ENCODE measurements at places on chromosomes 2 and 18. TPM values are rescaled to one million over a fixed set of nuclear protein-coding genes. Genes with fewer than 3 reads are reported as not detected.

Gene CHRNG
- 2.0 TPM for total RNA-seq

Gene PROKR1
- 3.1 TPM for total RNA-seq

Gene NOSTRIN
- 8.8 TPM for total RNA-seq

Gene UGT1A7
- total RNA-seq = not detected

Gene ADAM23
- total RNA-seq = 9.5 TPM

Gene CYBRD1
- 119 TPM for total RNA-seq

Gene ACOXL
- 0.16 TPM for total RNA-seq

Gene SAP130
- 8.7 TPM for total RNA-seq

Gene SULT1C2
- total RNA-seq = 3.9 TPM

Gene NAB1
- total RNA-seq = 129 TPM

Gene EMX1
- not detected for total RNA-seq

Gene STAT1
- 61.7 TPM for total RNA-seq

Gene ASPRV1
- total RNA-seq = 4.3 TPM

Gene CRYBA2
- 1,526 TPM for total RNA-seq

Gene STARD6
- not detected for total RNA-seq

Gene MATN3
- total RNA-seq = 0.93 TPM

Gene COLEC12
- 67.2 TPM for total RNA-seq

Gene CTIF
- total RNA-seq = 44.0 TPM

Gene CBLN2
- total RNA-seq = 20.8 TPM

Gene PIKFYVE
- total RNA-seq = 59.4 TPM

Gene SERTAD2
- total RNA-seq = 23.8 TPM

Gene NEU4
- 0.66 TPM for total RNA-seq

Gene SLC19A3
- total RNA-seq = 3.1 TPM

All from camera-type eye (tissue), 1 donor.